Activated CD8-positive, alpha-beta memory T cell treated with anti-CD3 and anti-CD28 coated beads, Interleukin-2, amount 10 ng/mL, durations not matched to agents 7 days and 5 days (primary cell): ENCODE measurements at places on chromosomes 11 and 22.
A peak's percentile ranks its signal among the peaks of the same experiment; 100 is the strongest.

GRCh38 chr11:131656839-131657211 is 286.4 kb downstream of the NTM start:
- H3K36me3 ChIP-seq: no peaks in the 10 kb centered on the region
- no peak overlapping the region for H3K4me3 ChIP-seq
- H3K4me1 ChIP-seq: no peaks in the 10 kb centered on the region

- DNase-seq: no peak
- H3K4me3 ChIP-seq: no peak overlapping the region
- peaks cover 2% of the 10 kb centered on the region for H3K36me3 ChIP-seq
These were observed 23.6 kb upstream of the UPB1 start for GRCh38 chr22:24471570-24471969.

DNA sequence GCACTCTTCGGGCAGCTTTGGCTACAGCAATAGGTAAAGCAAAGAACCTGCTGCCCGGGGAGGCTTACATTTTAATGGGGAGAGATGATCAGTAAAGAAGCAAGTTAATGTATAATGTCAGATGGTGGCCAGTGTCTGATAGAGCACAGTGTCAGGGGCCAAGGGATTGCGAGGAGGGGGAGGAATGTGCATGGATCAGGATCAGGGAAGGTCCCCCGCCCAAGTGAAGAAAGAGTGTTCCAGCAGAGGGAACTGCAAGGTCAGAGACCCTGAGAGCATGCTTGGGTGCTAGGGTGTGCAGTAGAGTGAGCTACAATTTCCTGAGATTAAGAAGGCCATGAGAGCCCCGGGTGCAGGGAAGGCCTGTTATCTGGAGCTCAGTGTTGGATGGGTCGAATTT is 39.7 kb downstream of the TIMP3 start:
- no peak for DNase-seq
- H3K36me3 ChIP-seq: no peaks in the 10 kb centered on the region
- peaks cover 2% of the 10 kb centered on the region for H3K27me3 ChIP-seq
- no peaks in the 10 kb centered on the region for H3K4me1 ChIP-seq
- no peak overlapping the region for H3K27ac ChIP-seq

DNA sequence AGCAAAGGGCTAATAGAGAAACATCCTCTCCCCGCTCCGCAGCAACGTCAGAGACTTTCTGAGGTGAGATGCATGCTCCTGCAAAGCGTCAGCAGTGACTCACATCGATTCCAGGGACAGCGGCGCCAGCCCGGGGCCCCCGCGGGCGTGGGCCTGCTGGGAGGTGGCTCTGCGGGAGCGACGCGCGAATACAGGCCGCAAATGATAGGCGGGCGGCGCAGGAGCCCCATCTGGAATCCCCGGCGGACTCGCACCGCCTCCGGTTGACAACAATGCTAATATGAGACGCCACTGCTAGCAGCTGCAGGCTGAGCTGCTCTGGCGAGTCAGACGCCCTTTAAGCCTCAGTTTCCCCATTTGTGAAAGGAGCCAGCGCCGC is 557 bp downstream of the RANGAP1 start:
- H3K36me3 ChIP-seq: peaks cover 21% of the 10 kb centered on the region
- peak; percentile 92 for DNase-seq
- H3K4me3 ChIP-seq: peak overlapping the region; percentile 92
- H3K27ac ChIP-seq: peak overlapping the region; percentile 98
- peaks cover 36% of the 10 kb centered on the region for H3K4me1 ChIP-seq

DNA sequence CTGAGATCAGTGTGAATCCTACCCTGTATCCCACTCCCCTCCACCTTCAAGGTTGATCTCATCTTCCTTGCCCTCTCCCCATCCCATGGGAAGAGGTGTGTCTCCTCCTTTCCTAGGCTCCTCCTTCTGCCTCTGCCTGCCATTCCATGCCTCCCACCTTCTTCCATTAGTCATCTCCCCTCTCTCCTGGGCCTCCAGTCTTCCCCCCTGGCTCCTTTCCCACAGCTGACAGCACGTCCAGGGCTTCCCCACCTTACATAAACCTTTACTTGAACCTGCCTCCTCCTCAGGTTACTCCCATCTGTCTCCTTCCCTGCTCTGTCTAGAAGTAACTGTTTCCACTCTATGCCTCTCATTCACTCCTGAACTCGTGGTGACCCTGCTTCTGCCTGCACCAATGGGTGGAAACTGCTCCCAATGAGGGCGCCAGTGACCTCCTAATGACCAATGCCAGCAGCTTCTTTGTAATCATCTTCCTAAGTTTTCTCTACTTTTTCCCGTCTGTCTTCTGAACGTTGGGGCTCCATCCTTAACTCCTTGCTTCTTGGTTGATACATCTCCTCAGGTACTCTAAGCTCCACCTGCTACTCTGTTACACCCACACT is 266.9 kb upstream of the NARS2 start:
- no peaks in the 10 kb centered on the region for H3K36me3 ChIP-seq
- no peak for DNase-seq
- no peaks in the 10 kb centered on the region for H3K4me1 ChIP-seq
- peaks cover 8% of the 10 kb centered on the region for H3K27me3 ChIP-seq
- no peak overlapping the region for H3K4me3 ChIP-seq

- no peaks in the 10 kb centered on the region for H3K4me1 ChIP-seq
- H3K27me3 ChIP-seq: peaks cover 3% of the 10 kb centered on the region
- no peaks in the 10 kb centered on the region for H3K36me3 ChIP-seq
- H3K27ac ChIP-seq: no peak overlapping the region
These were observed 49.7 kb downstream of the C11orf96 start for GRCh38 chr11:43992183-43992582.

DNA sequence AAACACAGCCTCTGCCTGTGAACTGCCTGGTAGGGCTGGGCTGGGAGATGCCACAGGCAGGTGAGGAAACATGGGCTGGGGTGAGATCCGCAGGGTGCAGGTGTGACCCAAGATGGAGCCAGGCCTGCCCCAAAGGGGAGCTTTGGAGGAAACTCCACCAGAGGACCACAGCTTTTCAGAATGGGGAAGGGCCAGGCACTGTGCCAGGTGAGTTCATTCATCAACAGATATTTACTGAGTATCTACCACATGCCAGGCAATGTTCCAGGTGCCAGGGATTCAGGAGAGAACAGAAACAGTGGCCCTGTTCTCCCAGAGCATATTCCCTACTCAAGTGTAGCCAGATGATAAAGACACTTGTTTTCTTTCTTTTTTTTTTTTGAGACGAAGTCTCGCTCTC is 11.2 kb downstream of the RTN4RL2 start:
- peaks cover 26% of the 10 kb centered on the region for H3K4me1 ChIP-seq
- no peak overlapping the region for H3K4me3 ChIP-seq
- H3K36me3 ChIP-seq: no peaks in the 10 kb centered on the region
- no peak for DNase-seq

DNA sequence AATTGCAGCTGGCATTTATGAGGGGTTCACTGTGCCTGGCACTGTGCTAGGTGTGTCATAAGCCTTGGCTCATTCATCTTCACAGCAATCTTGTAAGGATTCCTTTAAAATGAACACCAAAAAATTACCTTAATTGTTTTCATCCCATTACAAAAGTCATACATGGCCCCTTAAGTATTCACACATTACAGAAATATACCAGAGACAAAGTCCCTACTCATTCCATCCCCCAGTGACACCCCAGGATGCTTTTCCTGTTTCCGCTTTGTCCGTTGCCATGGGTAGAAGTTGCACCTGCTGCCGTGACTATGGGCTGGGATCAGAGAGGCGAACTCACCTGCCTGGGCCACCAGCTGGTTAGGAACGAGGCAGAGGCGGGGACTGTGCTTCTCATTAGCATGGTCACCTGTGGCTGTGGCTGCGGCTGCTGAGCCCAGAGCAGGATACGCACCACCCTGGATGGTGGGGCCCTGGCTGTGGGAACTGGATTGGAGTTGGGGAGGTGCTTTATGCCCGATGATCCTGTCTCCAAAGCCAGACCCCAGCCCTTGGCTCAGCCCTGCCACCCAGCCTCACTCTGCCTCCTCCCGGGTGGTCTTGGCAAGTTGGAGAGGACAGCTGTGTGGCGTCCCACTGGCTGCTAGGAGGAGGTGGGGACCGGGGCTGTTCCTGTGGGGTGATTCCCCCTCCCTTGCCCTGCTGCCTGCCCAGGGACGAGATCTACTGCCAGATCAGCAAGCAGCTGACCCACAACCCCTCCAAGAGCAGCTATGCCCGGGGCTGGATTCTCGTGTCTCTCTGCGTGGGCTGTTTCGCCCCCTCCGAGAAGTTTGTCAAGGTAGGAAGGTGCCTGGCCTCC is 60.8 kb downstream of the MYO7A start:
- H3K27ac ChIP-seq: no peak overlapping the region
- peaks cover 9% of the 10 kb centered on the region for H3K4me1 ChIP-seq
- no peaks in the 10 kb centered on the region for H3K36me3 ChIP-seq
- no peak for DNase-seq
- H3K27me3 ChIP-seq: peaks cover 4% of the 10 kb centered on the region
- no peak overlapping the region for H3K4me3 ChIP-seq

DNA sequence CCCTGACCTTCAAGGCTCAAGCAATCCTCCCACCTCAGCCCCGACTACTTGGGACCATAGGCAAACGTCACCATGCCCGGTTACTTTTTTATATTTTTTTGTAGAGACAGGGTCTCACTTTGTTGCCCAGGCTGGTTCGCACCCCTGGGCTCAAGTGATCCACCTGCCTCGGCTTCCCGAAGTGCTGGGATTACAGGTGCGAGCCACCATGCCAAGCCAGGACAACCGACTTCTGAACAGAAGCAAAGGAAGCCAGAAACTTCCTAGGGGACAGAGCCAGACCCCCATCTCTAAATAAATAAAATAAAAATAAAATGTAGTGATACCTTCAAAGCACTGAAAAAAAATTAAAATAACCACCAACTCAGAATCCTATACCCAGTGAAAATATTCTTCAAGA is 26.4 kb downstream of the C11orf58 start:
- peaks cover 2% of the 10 kb centered on the region for H3K4me1 ChIP-seq
- H3K27me3 ChIP-seq: peaks cover 3% of the 10 kb centered on the region
- H3K4me3 ChIP-seq: no peak overlapping the region
- DNase-seq: no peak
- H3K36me3 ChIP-seq: no peaks in the 10 kb centered on the region

GRCh38 chr11:1937616-1938342 is 9.4 kb upstream of the MRPL23 start:
- H3K27me3 ChIP-seq: peaks cover 2% of the 10 kb centered on the region
- H3K4me3 ChIP-seq: no peak overlapping the region
- peaks cover 6% of the 10 kb centered on the region for H3K4me1 ChIP-seq
- DNase-seq: no peak
- H3K27ac ChIP-seq: no peak overlapping the region

- H3K36me3 ChIP-seq: no peaks in the 10 kb centered on the region
- H3K27me3 ChIP-seq: no peaks in the 10 kb centered on the region
- no peak overlapping the region for H3K4me3 ChIP-seq
- DNase-seq: no peak
These were observed 14.9 kb upstream of the SOX10 start for GRCh38 chr22:37999236-37999635.

DNA sequence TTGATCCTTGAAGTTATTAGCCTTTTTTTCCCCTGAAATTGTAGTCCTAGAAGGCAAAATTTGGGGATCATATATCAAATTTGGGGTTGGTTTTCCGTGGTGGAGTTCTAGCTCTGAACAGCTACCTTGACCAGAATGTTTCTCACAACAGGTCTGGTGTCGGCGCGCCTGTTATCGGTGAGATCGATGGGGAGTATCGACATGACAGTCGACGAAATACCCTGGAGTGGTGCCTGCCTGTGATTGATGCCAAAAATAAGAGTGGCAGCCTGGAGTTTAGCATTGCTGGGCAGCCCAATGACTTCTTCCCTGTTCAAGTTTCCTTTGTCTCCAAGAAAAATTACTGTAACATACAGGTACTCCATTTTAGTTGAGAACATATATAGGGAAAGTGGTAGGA is 9.9 kb upstream of the PHLDB1 start:
- no peak overlapping the region for H3K4me3 ChIP-seq
- H3K36me3 ChIP-seq: peaks cover 55% of the 10 kb centered on the region
- H3K27me3 ChIP-seq: no peaks in the 10 kb centered on the region
- no peak overlapping the region for H3K27ac ChIP-seq

DNA sequence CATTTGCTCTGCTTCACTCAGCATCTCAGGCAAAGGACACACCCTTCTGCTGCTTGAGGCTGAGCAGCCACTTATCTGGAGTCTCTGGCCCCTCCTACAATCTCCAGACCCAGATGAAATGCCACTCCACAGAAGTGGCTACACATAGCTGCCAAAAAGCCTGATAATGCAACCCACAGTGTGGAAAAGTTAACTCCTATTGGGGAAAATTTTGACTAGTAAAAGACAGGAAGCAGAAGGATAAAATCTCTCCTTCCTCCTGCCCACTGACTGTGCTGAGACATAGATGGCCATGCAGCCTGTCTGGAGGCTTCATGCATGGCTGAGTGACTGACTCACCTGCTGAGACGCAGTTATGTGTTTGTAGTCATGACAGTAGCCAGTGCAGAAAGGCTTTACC is 92.3 kb upstream of the TEAD1 start:
- no peaks in the 10 kb centered on the region for H3K36me3 ChIP-seq
- peaks cover 22% of the 10 kb centered on the region for H3K27me3 ChIP-seq
- no peak for DNase-seq
- H3K27ac ChIP-seq: no peak overlapping the region
- H3K4me3 ChIP-seq: no peak overlapping the region
- H3K4me1 ChIP-seq: no peaks in the 10 kb centered on the region

DNA sequence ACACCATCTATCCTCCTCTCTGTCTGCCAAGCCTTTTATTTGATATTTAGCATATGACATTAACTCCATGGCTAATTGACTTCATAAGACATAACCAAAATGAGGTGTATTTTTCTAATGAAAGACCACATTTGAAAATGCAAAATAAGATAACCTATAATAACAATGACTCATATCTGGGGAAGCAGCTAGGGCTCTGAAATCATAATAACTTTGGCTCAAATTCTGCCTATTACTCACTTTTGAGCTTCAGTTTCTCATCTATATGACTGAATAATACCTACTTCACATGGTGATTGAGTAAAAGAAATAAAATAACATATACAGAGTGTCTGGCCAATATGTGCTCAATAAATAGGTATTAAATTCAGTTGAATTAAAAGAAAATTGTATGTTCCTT is 1419.8 kb upstream of the TENM4 start:
- H3K27ac ChIP-seq: no peak overlapping the region
- H3K4me1 ChIP-seq: no peaks in the 10 kb centered on the region
- H3K36me3 ChIP-seq: no peaks in the 10 kb centered on the region
- H3K27me3 ChIP-seq: no peaks in the 10 kb centered on the region

- peaks cover 25% of the 10 kb centered on the region for H3K4me1 ChIP-seq
- DNase-seq: no peak
- H3K27ac ChIP-seq: no peak overlapping the region
- H3K36me3 ChIP-seq: peaks cover 16% of the 10 kb centered on the region
- H3K4me3 ChIP-seq: no peak overlapping the region
- H3K27me3 ChIP-seq: no peaks in the 10 kb centered on the region
These were observed 14.3 kb upstream of the ARRB1 start for GRCh38 chr11:75365711-75366181.

GRCh38 chr22:26949193-26949592 is 291.8 kb downstream of the MIAT start:
- H3K4me1 ChIP-seq: no peaks in the 10 kb centered on the region
- H3K27me3 ChIP-seq: peaks cover 34% of the 10 kb centered on the region
- no peak overlapping the region for H3K4me3 ChIP-seq

GRCh38 chr11:128711136-128711535 is 17.3 kb downstream of the FLI1 start:
- no peak overlapping the region for H3K4me3 ChIP-seq
- H3K27ac ChIP-seq: no peak overlapping the region
- DNase-seq: no peak
- H3K36me3 ChIP-seq: peaks cover 59% of the 10 kb centered on the region
- peaks cover 84% of the 10 kb centered on the region for H3K4me1 ChIP-seq
